KG1 (cell line): ENCODE measurements at places on chromosomes 3 and 15.

- no peak for DNase-seq
Measured at GRCh38 chr3:57661404-57661803, 31.5 kb downstream of the DENND6A start.

- no peak for DNase-seq
Measured at GRCh38 chr3:122576174-122576940, 1.1 kb upstream of the PARP15 start.

DNA sequence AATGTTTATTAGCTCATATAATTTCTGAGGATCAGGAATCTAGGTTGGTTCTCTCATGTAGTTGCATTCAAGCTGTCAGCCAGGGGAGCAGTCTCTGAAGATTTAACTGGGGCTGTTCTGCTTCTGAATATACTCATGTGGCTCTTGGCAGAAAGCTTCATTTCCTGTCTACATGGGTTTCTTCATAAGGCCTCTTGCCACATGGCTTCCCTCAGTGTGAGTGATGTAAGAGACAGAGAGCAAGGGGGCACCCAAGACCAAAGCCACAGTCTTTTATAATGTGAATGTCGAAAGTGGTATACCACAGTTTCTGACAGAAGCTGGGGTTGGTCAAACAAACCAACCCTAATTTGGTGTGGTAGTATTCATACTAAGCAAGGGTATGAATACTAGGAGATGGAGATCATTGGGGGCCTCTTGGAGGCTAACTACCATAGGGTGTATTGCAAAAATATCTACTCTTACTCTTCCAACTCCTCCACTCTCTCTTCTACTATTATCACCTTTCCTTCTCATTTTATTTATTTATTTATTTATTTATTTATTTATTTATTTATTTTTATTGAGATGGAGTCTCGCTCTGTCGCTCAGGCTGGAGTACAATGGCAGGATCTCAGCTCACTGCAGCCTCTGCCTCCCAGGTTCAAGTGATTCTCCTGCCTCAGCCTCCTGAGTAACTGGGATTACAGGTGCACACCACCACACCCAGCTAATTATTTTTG lies 123.8 kb downstream of the B3GALNT1 start:
- peak; percentile 79 for DNase-seq

DNA sequence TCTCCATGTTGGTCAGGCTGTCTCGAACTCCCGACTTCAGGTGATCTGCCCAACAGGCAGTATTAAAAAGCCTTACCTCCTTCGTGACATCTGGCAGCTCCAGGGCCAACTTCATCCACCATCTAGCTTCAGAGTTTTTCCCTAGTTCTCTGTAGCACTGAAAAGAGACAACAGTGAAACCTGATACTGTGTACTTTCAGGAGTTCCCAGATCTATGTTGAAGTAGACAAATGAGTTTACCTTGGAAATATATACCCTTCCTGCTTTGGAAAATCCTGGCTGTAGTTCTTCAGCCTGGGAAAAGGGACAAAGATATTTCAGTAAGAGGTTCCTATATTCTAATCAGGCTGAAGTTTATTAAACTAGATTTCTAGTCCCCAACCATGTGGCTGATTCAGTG lies 18.0 kb downstream of the RMDN3 start:
- no peak for DNase-seq

DNA sequence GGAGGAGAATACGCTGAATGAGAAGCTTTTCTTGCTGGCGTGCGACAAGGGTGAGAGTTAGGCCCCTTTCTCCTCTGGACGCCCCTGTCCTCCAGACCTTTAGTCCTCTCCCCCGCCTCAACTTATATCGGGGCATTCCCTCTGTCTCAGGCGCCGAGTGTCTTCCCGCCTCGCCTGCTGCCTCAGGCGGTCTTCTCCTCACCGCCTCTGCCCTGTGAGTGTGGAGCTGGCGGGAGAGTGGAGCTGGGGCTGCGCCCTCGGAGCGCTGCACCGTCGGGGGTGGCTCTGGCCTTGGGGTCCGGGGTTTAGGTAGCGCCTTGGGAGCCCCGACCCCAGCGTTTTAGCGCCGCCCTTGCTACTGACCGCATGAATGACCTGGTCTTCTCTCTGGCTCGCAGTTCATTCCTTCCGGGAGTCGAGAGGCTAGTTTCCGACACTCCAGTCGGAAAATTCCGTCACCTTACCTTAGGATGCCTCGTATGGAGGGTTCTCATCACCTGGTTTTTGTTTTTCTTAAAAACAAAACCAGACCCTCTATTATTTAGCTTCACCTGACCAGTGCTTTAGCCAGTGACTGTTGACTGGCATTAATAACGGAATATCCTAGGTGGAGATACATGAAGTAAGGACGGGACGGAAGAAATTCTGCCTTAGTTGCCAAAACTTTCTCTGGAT lies 985 bp downstream of the TRPC1 start:
- DNase-seq, result no peak

GRCh38 chr3:100402891-100403290 lies 1.6 kb downstream of the LNP1 start:
- no peak for DNase-seq

GRCh38 chr3:146065573-146066006 lies 95.4 kb downstream of the PLOD2 start:
- peak; percentile 7 for DNase-seq

DNA sequence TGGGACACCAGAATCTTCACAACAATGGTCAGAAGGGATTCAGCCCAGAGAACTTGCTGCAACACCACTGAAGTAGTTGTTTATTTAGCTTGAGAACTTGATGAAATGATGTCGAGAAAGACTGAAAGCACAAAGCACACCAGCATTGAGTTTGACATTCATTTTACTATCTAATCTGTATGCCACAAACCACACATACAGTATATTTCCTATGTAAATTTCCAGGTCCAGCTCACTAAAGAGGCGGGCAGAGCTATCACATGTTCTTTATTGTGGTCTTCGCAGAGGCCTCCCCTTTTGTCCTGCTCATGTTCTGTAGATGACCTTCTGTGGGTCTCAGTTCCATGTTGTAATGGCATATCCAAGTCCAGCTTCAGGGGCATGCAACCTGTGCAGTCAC lies 10.4 kb upstream of the FMN1 start:
- DNase-seq, result no peak

GRCh38 chr3:62109534-62109933 lies 263.8 kb downstream of the FEZF2 start:
- DNase-seq, result no peak

DNA sequence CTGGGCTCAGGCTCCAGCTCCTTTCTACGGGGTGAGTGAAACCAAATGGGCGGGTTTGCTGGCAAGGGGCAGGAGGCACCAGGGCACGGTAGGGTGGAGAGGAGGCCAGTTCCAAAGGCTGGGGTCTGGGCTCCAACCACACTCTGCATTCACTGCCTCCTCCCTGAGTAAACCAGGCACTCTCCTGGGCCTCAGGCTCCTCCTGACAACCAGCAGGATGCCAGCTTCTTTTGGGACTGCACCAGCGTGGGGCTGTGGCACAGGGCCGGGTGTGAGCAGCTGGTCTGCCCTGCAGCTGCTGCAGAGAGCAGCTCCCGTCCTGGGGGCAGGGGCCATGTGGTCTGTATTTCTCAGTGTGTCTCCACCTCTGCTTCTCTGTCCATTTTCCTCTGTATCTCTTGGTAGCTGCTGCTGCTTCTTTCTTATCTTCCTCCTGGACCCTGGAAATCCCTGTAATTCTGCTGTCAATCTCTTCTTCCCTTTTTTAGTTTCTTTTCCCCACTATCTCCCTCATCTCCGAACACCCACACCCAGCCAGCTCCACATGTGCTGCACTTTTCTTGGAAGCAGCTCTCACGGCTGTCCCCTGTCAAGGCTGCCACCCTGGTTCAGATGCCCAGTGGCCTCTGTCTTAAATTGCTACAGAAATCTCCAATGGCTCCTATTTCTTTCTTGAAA lies 54.9 kb upstream of the TBC1D21 start:
- no peak for DNase-seq

- DNase-seq, result no peak
Measured at GRCh38 chr3:14884665-14885064, 62.7 kb upstream of the NR2C2 start.

DNA sequence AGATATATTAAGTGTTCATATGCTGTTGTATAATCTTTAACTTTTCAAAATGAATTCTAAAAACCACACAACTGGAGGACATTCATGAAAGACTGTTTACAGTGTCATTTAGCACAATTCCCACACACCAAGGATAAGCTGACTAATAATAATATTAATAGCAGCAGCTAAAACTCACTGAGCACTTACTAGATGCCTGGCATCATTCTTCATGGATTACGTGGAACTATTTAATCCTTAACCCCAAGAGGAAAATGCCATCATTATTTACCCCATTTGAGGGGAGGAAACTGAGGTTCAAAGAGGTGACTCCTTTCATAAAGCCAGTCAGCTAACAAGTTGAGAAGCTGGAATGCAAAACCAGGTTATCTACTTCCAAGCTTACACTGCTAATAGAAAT lies 77.0 kb downstream of the TMEM108 start:
- DNase-seq, result no peak

DNA sequence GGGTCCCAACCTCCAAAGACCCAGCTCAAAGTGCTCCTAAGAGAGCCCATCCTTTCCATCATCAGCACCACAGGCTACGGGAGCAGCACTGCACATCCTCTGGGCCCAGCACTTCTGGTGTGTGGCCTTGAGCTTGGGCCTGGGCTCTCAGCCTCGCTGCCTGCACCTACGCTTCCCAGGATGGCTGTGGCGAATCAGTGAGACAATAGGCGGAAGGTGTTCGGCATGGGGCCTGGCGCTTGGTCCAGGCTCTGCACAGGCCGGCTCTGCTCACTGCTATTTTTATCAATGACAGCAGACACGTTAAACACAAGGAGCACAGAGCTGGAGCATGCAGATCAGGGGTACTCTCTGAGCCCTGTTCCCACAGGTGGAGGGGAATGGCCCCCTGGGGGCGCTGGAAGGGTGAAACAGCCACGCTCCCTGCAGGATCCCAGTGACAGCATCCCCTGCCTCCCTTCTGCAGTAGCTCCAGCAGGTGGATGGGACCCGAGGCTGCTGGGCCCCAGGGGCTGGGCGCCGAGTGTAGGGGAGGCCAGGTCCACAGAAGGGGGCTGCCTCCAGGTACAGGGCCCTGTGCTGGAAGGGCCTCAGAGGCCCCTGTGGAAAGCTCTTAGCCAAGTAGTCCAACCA lies 90.0 kb upstream of the RPL32 start:
- DNase-seq, result no peak

DNA sequence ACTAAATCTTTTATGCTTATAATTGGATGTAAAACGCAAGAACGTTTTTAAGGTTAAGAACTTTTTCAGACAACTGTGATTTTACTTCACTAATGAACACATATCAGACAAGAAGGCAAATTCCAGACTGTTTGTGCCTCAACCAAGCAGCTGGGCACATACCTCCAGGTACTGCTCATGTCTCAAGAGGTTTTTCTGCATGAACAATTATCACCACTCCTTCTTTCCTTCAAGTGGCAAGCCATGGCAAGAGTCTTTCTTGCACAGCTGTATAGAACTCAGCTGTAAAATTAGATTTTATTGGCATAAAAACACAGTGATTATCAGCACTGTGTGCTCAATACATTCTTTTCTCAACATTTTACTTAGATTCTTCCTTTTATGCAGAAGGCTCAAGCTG lies 64.3 kb downstream of the FNDC3B start:
- DNase-seq, result no peak

DNA sequence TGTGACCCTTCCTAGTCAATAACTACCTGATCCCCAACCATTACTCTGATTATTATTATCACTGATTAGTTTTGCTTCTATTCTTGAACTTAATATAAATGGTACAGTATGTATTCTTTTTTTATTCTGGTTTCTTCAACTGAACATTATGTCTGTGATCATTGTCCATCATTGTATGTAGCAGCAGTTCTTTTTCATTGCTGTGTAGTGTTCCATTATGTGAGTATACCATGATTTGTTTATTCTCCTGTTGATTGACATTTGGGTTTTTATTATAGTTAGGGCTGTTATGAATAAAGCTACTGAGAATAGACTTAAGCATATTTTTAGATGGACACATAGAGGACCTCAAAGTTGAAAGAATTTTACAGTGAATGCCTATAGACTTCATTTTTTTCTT lies 2.7 kb downstream of the KIF15 start:
- DNase-seq, result no peak

GRCh38 chr15:99873451-99873850 lies 140.2 kb upstream of the LYSMD4 start:
- no peak for DNase-seq

DNA sequence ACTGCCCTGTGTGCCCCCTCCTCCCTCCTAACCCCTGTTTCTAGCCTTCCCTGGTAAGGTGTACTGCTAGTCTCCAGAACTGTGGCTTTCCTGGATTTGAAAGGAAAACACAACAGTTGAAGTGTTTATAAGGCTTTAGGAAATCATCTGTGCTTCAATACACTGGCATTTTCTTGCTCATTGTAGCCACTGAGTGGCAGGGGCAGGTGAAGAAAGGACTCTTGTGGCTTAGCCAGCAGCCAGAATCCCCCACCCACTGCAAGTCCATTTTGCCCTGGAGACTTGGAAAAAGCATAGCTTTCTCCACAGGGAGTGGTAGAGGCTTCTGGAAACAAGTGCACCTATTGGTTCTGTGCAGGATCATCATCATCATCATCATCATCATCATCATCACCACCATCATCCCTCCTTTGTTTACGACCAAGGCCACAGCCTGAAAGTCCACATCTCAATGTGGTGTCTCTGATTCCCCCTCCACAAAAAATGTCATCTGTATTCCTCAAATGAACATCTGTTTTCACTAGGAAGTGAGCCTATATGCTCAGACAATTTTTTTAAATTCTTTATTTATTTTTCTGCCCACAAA lies 33.4 kb downstream of the AQP9 start:
- DNase-seq, result no peak

- DNase-seq, result no peak
Measured at GRCh38 chr15:81292523-81293001, 31.4 kb downstream of the STARD5 start.

DNA sequence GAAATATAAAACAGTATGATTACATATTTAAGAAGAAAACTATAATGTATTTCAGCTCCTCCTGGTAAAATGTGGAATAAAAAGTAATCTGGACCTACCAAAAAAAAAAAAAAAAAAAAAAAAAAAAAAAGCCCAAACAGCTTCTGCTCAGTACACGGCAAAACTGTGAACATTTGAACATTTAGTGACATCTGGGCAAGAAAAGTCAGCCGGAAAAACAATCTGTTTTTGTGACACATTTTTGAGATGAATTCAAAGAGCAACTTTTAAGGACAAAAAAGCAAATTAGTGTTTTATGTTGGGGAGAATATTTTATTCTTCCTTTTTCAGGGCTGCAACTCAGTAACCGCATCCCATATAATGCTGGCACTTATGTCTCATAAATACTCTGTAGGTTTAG lies 649.7 kb upstream of the KCNMB2 start:
- DNase-seq, result no peak
